ENCODE measurements at places on chromosomes 3 and 15.

DNA sequence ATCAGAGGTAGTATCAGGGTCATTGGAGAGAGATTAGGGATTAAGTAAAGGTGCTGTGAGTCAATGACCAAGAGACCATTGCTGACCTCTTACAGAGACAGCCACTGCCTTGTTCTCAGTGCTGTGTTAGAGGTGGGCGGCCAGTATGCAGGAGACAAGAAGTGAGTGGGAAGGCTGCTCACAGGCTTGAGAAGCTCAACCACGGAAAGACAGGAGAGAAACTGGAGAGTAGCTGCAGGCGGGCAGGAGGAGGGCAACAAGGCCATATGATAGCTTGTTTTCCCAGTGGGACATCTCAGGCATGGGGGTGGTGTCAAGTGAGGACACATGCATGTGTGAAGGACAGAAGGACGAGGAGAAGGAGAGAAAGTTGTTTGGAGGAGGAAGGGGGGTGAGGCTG is 237.3 kb downstream of the PDCD6IP start:
- DNase-seq = peak; percentile 45

DNA sequence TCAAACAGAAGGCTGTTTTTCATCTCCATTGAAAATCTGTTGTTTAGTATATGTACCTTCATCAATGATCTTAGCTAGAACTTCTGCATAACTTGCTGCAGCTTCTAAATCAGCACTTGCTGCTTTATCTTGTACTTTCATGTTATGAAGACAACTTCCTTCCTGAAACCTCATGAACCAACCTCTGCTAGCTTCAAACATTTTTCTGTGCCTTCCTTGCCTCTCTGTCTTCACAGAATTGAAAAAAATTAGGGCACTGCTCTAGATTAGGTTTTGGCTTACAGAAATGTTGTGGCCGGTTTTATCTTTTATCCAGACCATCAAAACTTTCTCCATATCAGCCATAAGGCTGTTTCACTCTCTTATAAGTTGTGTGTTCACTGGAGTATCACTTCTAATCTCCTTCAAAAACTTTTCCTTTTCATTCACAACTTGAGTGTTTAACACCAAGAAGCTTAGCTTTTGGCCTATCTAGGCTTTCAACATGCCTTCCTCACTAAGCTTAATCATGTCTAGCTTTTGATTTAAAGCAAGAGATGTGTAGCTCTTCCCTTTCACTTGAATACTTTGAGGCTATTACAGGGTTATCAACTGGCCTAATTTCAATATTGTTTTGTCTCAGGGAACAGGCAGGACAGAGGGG is 78.6 kb downstream of the IGSF11 start:
- no peak for DNase-seq

GRCh38 chr3:147304756-147305155 is 101.6 kb downstream of the ZIC4 start:
- DNase-seq = no peak

DNA sequence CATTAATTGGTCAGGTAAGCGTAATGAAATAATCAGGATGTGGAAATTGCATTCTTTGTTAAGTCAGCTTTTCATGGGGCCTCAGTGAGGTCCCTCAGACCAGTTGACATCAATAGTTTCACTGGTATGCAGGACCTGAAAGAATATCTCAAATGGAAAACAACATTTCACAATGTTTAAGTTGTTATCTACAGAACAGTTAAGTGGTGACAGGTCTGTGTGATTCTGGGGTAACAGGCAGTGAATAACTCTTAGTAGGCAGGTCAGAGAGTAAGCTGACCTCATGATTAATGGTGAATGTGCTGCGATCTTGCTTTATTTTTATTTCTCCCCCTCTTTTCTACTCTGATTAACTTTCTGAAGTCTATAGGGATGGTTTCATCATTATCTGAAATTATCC is 28.9 kb upstream of the ACP3 start:
- DNase-seq = no peak

GRCh38 chr15:53789654-53790375 is 30.4 kb upstream of the WDR72 start:
- DNase-seq = no peak

All from suppressor macrophage (primary cell).